ENCODE measurements at places on chromosomes 3 and 15.

DNA sequence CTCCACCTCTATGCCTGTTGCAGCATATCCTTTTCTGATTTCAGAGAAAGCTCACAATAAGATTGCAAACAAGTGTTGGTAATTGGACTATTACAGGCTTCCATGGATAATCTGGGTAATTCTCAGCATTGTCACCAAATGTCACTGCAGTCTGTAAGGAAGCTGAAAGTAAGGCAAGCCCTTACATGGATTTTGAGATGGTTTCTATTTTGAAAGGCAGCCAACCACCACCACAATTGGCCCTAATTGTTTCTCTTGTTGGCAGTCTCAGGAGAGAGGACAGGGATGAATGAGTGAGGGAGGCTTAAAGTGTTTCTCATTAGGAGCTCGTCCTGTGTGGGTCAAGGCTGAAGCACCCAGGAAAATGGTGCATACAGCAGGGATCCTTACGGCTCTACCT lies 879.9 kb downstream of the TUSC7 start:
- no peak for DNase-seq

DNA sequence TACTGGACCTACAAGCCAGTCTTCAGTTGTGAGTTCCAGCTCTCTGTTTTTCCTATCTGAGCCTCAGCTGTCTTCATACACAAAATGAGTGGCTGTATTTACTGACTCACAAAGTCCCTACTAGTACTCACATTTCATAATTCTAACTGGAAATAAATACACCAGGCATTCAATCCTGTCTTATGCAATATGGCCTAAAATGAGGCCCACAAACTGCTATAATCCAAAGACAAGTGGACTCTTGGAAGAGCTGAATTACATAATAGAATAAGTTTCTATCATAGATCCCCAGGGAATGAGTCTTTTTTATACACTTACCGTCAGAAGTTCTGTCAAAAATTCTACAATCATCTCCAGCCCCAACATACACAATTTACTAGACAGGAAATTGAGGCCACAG lies 211.9 kb downstream of the LRRN1 start:
- no peak for DNase-seq

DNA sequence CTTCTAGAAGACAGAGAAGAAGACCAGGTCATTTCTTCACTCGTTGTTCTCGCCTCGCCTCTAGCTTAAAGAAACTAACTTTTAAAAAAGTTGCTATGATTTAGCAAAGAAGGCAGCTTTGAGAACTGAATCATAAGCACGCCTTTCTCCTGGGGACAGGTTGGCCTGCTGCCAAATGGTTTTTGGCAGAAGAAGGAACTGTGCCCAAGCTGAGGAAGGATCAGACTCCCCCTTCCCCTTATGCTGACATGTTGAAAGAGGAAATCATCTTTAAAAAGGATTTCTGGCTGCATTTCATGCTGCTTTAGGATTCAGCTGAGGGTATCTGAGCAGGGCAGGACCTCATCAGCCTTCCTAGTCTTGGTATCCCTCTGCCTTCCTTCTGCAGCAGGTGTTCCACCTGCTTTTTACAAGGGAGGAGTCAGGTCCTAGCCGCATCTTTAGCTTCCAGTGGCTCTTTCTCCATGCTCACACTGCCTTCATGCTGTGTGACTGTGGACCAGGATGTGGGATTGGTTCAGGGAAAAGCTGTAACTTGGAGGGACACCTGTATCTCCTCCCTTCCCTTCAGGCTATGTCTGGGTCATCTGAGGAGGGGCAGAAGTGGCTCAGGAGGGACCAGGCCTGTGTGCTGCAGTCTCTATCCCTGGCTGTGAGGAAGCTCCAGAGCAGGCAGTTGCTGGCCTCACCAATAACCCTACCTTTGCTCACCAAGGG lies 34.1 kb upstream of the HACD2 start:
- DNase-seq, result no peak

- DNase-seq, result no peak
Measured at GRCh38 chr3:142574665-142575064, 3.9 kb downstream of the ATR start.

DNA sequence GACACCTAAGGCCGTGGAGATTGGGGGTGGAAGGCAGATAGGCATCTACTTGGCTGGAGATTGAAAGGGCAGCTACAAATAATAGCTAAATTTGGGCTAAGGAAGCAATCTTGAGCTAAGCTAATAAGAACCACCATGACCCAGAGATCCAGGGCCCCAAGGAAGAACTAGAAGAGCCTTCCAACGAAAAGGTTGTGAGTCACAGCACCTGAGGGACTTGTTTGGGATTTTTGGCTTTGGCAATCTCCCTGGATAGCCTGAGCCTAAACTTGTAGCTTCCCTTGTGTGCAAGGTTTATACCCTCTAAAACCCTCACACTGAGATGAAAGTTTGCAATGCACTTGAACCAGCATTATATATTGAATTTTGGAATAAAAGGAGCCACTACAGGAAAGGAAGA lies 364.0 kb upstream of the IL12A start:
- DNase-seq, result no peak

- DNase-seq, result no peak
Measured at GRCh38 chr3:189744235-189744634, 113.0 kb downstream of the TP63 start.

DNA sequence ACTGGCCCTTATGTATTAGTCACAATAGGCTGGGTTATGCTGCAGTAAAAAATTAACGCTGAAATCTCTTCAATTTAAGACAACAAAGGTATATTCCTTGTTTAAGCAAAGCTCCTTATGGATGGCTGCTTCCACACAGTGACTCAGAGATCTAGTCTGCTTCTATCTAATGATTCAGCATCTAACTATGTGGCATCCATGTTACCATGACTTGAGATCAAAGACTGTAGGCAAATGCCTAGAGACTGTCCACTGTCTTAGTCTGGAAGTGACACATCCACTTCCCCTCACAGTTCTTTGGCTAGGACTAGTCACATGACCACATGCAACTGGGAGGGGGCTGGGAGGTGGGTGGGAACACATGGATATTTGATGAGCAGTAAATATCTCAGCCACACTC lies 61.3 kb upstream of the PSMD6 start:
- DNase-seq, result no peak

- DNase-seq, result no peak
Measured at GRCh38 chr3:66144568-66145407, 76.0 kb upstream of the SLC25A26 start.

DNA sequence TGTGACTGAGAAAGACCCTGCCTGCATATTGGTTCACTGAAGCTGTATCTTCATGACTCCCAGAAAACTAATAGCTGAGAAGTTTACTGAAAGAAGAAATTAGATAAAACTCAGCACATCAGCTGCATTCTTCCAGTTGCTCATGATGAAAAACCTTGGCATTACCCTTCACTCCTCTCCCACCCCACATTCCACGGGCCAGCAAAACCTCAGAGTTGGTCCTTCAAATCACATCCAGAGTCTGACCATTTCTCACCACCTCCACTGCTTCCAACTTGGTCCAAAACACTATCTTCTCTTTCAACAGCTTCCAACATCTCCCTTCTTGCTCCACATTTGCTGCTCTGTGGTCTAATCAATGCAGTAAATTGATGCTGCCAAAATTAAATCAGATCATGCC lies 97.1 kb downstream of the CD47 start:
- DNase-seq, result no peak

DNA sequence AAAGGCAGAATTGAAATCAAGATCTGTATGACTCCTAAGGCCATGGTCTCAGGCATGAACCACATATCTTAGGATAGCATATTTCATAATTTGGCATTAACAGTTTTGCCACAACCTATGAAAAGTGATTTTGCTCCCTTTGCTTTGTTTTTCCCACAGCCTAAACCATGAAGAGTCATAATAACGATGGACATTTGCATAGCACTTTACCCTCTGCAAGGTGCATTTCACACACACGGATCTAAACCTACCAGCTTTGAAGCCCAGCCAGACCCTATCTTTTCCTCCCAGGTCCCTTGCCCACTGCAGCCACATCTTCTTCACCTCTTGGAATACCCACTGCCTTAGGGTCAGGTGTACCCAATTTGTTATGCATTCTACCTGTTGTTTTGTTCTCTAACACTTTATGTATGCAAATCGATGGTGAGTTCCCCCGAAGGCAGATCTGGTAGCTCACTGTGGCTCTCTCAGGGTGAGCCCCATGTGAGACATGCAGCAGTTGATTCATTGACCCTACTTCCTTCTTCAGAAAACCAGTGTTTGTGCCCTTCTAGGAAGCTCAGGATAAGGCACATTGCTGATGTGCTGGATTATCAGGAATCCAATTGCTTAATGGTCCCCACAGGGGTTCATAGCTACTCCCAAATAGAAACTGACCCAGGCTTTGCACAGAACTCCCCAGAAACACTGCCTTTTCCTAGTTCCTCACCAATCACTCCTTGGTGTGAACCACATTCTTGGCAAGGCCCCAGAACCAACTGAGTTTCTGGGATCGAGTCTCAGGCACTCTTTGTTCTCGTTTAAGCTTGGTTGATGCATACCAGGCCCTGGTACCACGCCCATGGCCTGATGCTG lies 8.7 kb downstream of the ARHGAP31 start:
- DNase-seq, result no peak

DNA sequence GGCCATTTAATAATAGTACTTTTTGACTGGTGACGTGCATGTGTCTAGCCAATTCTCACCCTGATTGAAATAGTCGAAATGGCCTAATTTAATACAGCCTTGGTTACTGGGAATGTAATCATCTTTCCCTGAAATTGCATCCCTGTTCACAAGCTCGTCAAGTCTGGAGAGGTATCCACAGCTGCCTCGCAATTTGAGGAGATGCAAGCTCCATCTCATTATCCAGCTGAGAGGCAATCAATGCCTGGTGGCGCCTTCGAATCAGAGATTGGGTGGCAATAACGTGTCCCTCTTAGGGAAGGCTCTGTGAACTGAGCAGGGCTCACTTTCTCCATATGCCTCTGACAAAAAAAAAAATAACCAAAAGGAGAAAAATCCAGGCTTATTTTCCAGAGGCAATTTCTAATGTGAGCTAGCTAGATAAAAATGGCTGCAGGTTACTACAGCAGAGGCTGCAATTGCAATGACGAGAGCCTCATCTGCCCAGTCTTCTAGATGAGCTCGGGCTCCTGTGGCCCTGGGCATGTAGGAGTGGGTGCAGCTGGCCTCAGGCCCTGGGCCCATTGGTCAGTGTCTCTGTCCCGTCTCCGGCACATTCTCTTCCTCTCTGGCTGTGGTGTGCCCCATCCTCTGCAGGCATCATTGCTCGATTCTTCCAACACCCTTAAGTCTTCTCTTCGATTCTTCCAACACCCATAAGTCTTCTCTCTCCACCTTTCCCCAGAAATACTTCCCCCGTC lies 487.5 kb downstream of the GABRG3 start:
- DNase-seq, result no peak

GRCh38 chr3:5138214-5138981 lies 16.3 kb downstream of the ARL8B start:
- no peak for DNase-seq

DNA sequence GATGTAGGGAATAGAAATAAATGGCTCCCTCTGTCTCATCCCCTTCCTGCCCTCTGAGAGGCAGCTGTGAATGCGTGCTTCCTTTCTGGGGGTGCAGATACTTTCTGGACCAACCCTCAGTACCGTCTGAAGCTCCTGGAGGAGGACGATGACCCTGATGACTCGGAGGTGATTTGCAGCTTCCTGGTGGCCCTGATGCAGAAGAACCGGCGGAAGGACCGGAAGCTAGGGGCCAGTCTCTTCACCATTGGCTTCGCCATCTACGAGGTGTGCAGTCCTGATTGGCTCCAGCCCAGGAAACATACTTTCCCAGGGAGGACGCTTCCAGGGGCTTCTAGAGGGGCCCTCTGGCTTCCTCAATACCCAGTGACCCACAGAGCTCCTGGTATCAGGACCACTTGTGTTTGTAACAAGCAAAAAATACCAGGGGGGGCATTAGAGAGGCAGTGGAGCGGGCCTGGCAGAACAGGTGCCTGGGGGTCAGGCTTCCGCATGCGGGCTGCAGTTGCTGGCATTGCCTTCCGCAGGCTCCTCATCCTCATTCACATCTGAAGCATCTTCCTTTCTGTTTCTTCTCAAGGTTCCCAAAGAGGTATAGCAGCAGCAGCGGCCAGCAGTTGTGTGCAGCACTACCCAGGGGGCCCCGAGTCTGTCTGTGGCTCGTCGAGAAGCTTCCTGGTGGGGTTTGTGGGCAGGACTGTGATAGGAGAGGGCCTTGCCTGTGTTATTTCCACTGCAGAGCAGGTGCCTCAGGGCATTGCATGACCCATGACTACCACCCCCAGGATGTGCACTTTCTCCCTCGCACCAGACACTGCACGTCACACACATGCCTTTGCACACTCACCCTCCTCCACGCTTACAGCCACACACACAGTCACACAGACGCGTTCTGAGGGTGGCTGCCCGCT lies 42.5 kb downstream of the CAPN3 start:
- no peak for DNase-seq

DNA sequence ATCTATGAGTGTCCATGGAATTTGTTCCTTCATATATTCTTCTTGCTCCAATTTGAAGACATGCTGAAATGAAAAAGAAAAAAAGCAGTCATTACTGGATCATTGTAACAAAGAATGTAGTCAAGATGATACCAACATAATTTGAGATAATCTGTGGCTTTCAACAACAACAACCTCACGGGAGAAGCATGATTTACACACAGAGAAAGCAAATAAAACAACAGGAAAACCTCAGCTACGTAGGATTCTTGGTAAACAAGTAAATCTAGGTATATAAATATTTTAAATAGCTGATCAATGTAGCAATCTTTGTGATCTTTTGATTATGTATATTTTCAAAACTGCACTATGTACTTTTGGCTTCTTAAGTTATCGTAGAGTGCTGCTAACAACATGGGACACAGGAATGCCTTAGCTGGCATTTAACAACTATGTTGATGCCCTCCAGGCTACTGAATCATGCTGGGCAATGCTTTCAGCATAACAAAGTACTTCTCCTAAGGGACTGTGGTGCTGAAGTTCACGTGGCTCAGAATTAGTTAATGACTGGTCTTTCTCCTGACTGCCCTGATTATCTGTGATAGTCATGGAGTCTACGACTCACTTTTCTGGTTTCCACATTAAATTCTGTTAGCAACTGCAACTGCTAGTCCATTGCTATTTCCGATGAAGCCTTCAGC lies 96.5 kb upstream of the MYO5C start:
- no peak for DNase-seq

DNA sequence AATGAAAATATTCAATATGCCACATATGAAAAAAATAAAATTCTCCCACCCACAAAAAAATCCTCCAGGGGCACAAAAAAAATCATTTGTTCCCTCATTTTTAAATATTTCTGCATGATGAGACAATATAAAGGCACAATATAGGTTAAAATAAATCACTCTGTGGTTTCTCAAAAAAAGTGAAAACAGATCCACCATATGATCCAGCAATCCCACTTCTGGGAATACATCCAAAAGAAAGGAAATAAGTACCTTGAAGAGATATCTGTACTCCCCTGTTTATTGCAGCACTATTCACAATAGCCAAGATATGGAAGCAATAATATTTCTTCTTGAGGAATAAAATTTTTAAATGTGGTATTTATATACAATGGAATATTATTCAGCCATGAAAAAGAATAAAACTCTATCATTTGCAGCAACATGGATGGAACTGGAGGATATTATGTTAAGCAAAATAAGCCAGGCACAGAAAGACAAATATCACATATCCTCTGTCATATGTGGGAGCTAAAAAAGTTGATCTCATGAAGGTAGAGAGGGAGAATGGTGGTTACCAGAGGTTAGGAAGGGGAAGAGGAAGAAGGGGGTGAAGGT lies 1.5 kb downstream of the ATP8B4 start:
- no peak for DNase-seq
